ENCODE measurements at places on chromosomes 12 and 14.

- no peak for DNase-seq
Observed at GRCh38 chr12:63876980-63877379, 32.5 kb downstream of the SRGAP1 start.

DNA sequence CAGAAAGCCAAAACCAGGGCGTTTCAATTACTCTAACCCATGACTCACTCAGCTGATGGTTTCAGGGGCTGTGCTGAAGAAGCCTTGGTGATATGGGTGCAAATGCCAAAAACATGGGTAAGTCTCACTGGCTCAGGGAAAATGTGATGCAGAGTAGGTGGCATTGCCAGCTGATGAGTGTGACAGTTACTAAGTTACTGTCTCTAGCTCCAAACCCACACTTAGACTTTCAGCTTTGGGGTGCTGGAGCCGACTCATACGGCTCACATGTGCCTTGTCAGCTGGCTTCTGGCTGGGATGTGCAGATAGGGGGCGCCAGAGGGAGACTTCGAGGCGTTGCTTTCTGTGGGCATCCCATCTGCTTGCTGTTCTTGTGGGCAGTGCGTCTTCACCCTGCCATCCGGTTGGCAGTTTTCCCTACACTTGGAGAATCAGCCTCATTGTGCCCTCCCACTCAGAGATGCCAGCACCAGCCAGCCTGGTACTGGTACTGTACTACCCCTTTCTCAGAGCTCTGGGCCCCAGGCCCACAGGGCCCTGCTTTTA lies 11.1 kb upstream of the KRT7 start:
- DNase-seq: no peak

GRCh38 chr14:100386121-100386520 lies 63.0 kb downstream of the SLC25A47 start:
- no peak for DNase-seq

DNA sequence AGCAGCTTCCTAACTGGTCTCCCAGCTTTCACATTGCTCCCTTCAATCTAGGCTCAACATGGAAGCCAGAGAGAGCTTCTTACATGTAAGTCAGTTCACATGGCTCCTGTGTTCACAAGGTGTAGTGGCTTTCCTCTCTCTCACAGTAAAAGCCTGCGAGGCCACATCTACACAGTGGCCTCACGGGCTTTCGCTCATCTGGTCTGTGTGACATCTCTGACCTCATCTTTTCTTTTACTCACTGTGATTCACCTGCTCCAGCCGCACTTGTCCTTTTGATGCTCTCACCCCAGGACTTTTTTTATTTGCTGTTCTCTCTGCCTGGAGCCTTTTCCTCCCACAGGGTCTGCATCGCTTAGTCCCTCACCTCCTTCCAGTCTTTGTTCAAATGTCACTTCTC lies 122.1 kb downstream of the SLC5A8 start:
- DNase-seq: no peak

GRCh38 chr12:68793975-68794652 lies 13.9 kb upstream of the MDM2 start:
- DNase-seq: no peak

All from effector memory CD4-positive, alpha-beta T cell (primary cell).